ENCODE measurements at places on chromosomes 16 and 17.

- DNase-seq, result no peak
These were observed 443 bp downstream of the CSNK2A2 start for GRCh38 chr16:58197314-58198012.

GRCh38 chr17:73436954-73437353 lies 125.2 kb upstream of the CDC42EP4 start:
- DNase-seq, result no peak

DNA sequence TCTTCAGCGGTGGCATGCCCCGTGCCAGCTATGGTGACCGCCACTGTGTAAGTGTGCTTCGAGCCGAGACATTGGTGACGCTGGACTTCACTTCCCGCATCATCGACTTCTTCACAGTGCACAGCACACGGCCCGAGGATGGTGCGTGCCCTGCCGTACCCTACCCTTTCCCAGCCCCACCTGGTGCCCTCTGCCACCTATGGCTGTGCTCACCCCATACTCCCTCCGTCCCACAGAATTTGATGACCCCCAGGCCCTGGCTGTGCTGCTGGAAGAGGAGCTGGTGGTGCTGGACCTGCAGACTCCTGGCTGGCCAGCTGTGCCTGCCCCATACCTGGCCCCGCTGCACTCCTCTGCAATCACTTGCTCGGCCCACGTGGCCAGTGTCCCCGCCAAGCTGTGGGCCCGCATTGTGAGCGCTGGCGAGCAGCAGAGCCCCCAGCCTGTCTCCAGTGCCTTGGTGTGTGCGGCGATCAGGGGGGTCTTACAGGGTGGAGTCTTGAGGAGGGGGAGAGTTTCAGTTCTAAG lies 9.5 kb downstream of the LLGL1 start:
- no peak for DNase-seq

- DNase-seq, result no peak
These were observed 32.9 kb upstream of the ANKRD40CL start for GRCh38 chr17:50800196-50800700.

- DNase-seq, result no peak
These were observed at the start of gene KRTAP4-4 for GRCh38 chr17:41160648-41161047. Gene KRTAP4-4, minus strand, starts transcription at chr17:41160748. Its CDS starts 57 bp downstream, at chr17:41160691.

GRCh38 chr17:76781056-76781982 lies 43.4 kb downstream of the MFSD11 start:
- no peak for DNase-seq

DNA sequence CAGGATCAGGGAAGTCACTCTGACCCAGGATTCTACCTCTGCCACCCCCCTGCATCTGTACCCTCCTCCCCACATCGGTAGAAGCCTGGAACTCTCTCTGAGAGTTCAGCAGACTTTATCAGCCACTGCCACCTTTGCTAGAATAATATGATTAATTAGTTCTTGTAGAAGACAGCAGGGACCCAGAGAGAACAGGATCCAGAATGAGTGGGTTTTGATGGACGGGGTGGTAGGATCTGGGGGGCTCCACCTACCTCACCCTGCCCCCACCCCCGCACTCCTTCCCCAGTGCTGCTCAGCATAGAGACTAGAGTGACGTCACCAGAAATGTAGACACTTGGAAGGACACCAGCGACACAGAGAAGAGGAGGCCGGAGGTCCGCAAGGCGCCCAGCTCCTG lies 33.5 kb downstream of the ABCC6 start:
- DNase-seq, result no peak

DNA sequence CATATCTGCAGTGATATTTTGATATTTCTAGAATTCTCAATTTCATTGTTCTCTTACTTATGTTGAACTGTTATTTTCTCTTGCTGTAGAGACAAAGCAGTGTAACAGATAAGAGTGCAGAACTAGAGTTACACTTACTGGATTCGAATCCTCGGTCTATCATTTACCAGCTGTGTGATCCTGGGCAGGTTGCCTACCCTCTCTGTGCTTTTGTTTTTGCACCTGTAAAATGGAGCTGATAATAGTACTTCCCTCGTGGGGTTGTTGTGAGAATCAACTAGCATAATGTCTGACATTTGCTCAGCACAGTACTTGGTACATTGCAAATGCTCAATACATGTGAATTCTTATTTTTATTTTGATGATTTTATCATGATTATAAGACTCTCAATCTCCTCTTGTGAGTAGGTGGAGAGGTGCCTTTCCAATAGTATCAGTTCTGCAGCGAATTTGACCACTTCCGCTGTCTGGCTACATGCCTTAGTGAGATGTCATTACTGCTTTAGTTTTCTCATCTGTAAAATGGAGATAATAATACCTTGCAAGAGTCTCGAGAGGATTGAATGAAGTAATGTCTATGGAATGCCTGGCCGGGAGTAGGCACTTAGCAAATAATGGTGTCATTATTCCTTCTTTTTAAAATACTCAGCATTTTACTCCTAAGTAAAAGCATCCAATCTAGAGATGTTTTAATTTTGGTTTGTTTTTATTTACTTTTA lies 312.2 kb upstream of the MAF start:
- no peak for DNase-seq

GRCh38 chr17:78132084-78132676 lies 1.6 kb downstream of the TMC8 start:
- DNase-seq, result no peak

GRCh38 chr16:72458035-72458434 lies 286.1 kb upstream of the PMFBP1 start:
- DNase-seq, result no peak

DNA sequence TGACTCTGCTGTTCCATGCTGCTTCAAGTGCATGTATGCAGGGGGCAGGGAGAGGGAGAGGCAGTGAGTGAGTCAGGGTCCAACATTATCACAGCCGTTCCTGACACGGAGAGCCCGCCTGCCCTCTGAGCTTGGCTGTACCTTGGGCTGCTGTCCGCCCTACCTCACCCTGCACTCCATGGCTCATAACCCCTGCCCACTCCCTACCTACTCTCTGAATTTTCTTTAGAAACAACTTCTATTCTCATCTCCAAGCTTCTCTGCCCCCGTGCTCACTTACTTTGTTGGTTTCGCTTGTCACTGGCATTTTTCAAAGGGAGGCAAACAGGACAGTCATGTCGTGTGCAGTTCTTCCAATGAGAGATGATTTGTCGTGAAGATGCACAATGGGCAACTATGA lies 74.4 kb upstream of the TRAP1 start:
- no peak for DNase-seq

GRCh38 chr17:1414001-1414574 lies 14.1 kb upstream of the YWHAE start:
- DNase-seq, result no peak

DNA sequence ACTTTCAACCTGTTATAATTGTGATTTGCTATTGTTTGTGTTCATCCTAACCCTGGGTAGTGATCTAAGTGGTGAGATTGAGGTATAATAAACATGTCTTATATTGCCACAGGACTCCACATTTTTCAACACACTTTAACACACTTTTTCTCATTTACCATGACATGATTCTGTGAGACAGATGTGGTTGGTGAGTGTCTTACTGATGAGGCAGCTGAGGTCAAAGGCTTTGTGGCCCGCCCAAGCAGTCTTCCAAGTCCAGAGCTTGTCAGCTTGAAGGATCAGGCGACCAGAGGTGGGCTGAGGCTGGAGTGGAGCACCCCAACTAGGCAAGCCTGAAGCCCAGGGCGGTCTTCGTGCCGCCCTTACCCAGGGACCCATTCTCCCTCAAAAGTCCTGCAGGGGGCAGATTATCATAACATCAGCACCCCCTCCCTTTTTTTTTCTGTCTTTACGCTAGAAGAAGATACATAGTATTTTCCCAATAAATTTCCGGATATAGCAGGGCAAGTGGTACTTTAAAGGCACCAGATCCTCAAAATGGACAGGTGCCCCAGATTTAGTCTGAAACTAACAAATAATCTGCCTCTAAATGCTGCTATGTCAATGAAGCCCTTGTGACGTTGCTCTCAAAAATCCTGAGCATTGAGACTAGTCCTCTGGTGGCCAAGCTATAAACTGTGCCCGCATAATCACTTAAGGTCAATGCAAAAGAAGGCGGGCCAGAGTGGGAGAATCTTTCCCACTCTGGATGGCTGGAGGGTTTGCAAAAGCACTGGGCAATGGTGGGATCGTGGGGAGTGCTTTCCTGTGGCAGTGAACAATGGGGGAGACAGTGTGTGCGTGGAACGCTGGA lies 21.1 kb downstream of the KCTD19 start:
- DNase-seq, result no peak

- no peak for DNase-seq
These were observed 61.1 kb downstream of the RPA1 start for GRCh38 chr17:1890758-1891450.

- DNase-seq, result peak; percentile 90
These were observed 63.3 kb downstream of the TMEM235 start for GRCh38 chr17:78294776-78295175.

GRCh38 chr16:767743-768235 lies 7.3 kb downstream of the MSLN start:
- no peak for DNase-seq

DNA sequence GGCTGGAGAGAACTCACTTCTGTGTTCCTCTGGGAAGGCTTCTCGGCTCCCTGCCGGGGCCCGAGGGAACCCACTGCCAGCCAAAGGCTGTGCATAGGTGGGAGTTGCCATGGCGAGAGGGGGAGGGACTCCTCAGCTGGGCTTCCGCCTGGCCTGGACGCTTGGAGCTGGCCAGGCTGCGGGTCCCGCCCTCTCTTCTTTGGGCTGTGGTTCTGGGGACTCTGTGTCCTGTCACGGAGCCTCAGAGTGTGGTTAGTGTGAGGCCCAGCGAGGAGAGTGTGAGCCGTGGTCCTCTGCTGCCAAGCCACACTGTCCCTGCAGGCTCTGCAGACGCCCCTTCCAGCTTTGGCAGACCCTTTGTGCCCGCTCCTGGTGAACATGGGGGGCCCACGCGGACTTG lies 123.1 kb downstream of the OR1D5 start:
- no peak for DNase-seq

GRCh38 chr16:55045756-55046460 lies 115.2 kb downstream of the IRX5 start:
- DNase-seq, result no peak

GRCh38 chr16:85453194-85453678 lies 159.9 kb upstream of the GSE1 start:
- DNase-seq, result no peak

DNA sequence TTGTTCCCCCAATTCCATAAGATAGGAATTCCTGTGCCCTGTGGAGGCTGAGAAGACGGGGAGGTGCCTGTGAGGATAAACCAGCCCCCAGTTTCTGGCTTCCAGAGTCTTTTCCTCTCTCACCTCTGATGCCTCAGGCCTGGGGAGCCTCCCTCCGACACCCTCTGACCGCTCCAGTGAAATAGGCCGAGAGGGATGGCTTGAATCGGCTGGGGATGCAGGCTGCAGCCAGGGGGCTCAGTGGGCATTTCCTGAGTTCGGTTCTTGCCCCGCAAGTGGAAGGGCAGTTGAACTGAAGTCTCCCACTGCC lies 339.4 kb downstream of the SEC14L1 start:
- no peak for DNase-seq

DNA sequence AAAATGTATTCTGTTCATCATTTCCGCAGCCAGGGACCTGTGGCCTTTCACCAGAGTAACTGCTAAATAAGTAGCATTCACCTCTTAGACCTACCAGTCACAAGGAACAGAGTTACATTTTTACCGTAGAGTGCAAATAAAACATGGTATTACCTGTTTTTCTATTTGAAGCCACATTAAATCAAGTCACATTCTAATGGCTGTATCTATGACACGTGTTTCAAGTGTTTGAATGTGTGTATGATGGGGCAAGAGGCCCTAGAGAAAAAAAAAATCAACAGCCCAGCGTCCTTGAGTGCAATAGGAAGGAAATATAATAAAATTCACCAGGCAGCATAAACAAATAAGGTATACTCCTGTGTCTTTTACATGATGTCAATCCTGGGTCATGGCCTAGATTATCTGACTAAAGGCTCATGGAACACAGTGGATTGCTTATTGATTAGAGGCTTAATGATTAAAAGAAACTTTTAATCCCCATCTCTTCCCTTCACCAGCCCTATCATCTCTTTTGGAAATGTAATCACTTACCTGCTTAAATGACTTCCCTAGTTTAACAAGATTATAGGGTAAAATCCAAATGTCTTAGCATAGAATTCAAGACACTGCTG lies 168.7 kb upstream of the CDH5 start:
- DNase-seq, result no peak

GRCh38 chr16:22322741-22323140 lies 25.5 kb downstream of the POLR3E start:
- no peak for DNase-seq

DNA sequence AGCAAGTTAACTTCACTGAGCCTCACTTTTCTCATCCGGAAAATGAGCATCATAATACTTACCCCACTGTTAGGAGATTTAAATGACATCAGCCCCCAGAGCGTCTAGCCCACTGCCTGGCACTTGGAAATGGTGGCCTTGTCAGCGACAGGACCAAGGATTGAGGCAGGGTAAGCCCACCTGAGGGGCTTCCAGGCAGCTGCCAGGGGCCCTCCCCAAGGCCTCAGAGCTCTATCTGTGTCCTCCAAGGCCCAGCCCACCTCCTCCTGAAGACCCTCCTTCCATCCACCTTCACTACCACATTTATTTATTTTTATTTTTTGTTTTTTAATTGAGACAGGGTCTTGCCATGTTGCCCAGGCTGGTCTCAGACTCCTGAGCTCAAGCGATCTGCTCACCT lies 13.8 kb downstream of the PITPNM3 start:
- no peak for DNase-seq

DNA sequence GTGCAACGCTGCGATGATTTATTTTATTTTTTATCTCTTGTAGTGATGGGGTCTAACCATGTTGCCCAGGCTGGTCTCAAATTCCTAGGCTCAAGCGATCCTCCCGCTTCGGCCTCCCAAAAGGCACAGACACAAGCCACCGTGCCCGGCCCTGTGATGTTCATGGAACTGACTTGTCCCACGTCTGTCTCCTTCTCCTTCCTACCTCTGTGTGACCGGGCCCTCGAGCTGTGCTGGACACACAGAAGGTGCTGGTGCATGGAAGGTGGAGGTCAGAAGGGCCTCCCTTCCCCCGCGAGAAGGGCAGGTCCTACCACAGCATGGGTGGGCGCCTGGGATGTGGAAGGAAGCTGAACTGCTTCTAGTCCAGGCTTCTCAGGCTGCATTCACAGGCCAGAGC lies 88.0 kb downstream of the SEC14L1 start:
- DNase-seq, result no peak

- no peak for DNase-seq
These were observed 4.1 kb downstream of the PAM16 start for GRCh38 chr16:4347010-4347409.

DNA sequence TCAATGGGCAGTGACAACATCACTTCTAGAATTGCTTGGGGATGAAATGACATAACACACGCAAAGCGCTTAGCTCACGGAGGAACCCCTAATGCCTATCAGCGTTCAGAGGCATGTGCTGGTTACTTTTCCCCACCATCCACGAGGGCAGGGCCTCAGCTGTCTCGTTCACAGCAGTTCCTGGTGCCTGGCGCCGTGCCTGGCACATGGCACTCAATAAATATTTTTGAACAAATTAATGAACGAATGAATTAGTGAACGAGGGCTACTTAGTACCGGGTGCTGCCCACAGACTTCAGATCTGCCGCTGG lies 14.1 kb upstream of the CIBAR2 start:
- no peak for DNase-seq
